Smooth muscle cell of the pulmonary artery (primary cell): ENCODE measurements at places on chromosomes 4 and X. TPM values are rescaled to one million over a fixed set of nuclear protein-coding genes. Genes with fewer than 3 reads are reported as not detected.

Gene APLN
- 10.8 and 15.6 TPM in 2 replicates for total RNA-seq

Gene TMEM184C
- total RNA-seq = 49.3 TPM in 2 replicates

Gene SYP
- total RNA-seq = 0.52 and 0.59 TPM in 2 replicates

Gene STATH
- total RNA-seq = not detected in 2 replicates

Gene CDKL5
- 2.4 and 5.0 TPM in 2 replicates for total RNA-seq

Gene CXCL11
- not detected in 2 replicates for total RNA-seq

Gene GPR50
- total RNA-seq = not detected in 2 replicates

Gene CXCL1
- total RNA-seq = 21.6 and 120 TPM in 2 replicates

Gene SPANXC
- total RNA-seq = not detected in 2 replicates

Gene IL2
- not detected in 2 replicates for total RNA-seq

Gene ADGRG2
- 0.03 and 0.07 TPM in 2 replicates for total RNA-seq

Gene F9
- total RNA-seq = not detected in 2 replicates

Gene ATOH1
- total RNA-seq = not detected in 2 replicates

Gene SLC4A4
- 3.0 and 7.5 TPM in 2 replicates for total RNA-seq

Gene ZNF141
- 7.6 and 8.6 TPM in 2 replicates for total RNA-seq

Gene TMPRSS11A
- total RNA-seq = not detected in 2 replicates

Gene TMEM47
- 88.7 and 135 TPM in 2 replicates for total RNA-seq

Gene COX7B2
- not detected in 2 replicates for total RNA-seq

Gene F11
- not detected in 2 replicates for total RNA-seq

Gene TACC3
- total RNA-seq = 4.9 and 7.0 TPM in 2 replicates

Gene TLR10
- not detected in 2 replicates for total RNA-seq

Gene CLTRN
- total RNA-seq = 0.13 and 0.36 TPM in 2 replicates

Gene GASK1B
- total RNA-seq = 96.7 and 112 TPM in 2 replicates
